Kasumi-1 (cell line): ENCODE measurements at places on chromosomes 2 and 18.

DNA sequence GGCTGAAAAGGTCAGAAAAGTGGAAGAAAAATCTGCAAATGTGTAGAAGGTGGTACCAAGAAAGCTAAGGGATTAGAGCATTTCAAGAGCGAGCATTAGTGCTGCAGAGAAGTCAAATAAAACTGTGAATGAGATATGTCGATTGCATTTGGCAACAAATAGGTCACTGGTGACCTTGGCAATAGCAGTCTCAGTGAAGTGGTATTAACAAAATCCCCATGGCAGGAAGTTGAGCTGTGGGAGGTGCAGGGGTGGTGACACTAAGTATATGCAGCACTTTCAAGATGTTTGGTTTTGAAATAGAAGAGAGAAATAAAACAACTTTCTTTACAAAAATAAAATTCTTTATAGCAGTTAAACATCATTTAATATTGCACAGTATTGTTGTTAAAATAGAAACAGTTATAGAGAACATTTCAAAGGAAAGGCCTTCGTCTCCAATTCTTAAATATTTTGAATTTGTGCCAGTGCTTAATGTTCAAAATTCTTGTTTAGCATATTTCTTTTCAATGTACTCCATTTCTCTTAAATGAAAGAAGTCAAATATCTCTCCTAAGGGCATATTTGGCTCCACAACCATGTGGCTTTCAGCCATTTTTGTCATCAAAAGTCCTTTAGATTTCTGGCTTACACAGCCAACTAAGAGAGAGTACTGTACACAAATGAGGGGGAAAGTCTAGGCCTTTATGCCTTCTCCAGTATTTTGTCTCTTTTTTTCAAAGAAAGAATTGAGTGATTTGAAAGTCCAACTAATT lies 443.0 kb upstream of the MMADHC start:
- DNase-seq, result no peak

DNA sequence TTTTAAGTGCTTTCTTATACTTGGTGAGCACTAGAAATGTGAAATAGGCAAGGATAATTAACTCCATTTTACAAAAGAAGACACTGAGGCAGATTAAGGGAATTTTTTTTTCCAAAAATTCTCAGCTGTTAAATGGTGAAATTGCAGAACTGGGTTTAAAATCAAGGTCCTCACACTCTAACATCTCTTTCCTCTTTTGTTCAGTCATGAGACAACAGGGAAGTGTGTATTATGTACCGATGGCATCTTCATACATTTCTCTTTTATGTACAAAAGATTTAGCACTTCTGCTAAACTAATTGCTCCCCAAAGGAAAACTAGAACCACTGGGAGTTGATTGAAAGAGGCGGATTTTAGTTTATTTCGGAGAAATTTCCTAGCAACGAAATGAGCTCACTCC lies 203.0 kb downstream of the SETBP1 start:
- no peak for DNase-seq

DNA sequence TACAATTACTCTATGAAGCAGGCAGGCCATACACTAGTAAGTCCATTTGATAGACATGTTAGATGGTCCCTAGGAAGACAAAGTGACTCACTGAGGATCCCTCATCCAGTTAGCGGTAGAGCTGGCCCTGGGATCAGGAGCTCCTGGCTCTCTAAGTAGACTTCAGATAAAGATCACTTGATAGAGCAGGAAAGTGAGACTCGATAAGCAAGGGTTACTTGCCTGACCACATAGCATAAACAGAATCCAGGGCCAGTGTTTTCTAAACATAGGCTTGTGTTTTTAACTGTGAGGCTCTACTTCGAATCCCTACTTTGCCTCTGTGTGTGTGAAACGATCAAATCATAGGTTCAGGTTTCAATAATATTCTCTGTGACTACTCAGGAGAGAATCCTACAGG lies 355.2 kb upstream of the TRIB2 start:
- DNase-seq, result no peak

DNA sequence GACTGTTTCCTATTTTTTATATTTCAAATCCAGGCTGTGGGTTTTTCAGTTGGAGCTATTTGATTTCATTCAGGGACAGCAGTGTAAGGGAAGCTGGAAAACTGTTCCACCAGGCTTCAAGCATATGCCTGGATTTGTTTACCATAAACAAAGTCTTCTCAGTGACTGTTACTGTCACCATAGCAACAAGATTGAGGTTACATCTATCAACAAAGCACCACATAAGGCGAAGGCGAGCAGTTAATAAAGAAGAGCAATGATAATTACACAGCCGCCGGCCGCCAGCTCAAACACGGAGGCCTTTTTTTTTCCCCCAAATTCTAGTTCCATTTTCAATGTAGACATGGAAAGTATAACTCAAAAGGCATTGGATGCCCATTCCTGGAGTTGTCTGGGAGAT lies 553.7 kb upstream of the SYT4 start:
- DNase-seq, result no peak

DNA sequence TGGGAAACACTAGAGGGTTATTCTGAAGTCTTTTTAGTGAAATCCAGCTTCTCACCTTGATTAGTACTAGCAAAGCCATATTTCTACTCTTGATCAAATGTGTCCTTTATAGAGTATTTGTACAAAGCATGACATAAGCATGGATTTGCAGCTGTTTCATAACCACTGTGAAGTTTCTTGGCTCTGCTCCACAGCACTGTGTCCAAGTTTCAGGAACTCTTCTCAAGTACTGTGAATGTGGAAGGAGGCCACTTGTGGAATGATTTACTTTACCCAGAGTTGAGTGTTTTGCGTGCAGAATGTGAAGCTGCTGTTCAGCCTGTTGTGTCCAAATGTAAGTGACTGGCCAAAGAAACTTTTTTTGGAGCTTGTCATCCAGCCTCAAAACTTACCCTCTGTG lies 16.2 kb upstream of the MAPRE2 start:
- DNase-seq, result no peak

DNA sequence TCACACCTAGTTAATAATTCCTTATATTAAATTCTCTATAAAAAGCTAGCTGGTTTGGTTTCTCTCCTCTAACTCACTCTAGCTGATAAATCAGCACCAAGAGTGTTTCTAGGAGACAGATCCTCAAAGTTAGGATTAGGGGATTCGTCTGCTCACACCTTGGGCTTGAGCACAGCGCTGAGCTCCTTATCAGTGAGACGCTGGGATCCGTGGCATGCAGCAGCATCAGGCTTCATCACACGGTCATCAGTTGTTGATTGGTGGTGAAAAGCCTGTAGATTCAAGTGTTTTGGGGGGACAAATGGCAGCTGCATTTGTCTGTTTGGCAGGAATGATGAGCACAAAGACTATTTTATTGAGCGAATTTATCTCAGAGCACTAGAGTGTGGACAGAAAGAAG lies 72.6 kb upstream of the MC2R start:
- DNase-seq, result no peak
